ENCODE measurements at places on chromosomes 3 and 15.

- no peak for DNase-seq
Observed at GRCh38 chr3:150810641-150811040, 47.7 kb upstream of the SIAH2 start.

- DNase-seq: no peak
Observed at GRCh38 chr3:64443546-64444381, 218.5 kb upstream of the PRICKLE2 start.

GRCh38 chr15:38406436-38406835, 47.5 kb upstream of the FAM98B start:
- DNase-seq: no peak

GRCh38 chr15:65804252-65804931, 12.3 kb upstream of the DENND4A start:
- no peak for DNase-seq

DNA sequence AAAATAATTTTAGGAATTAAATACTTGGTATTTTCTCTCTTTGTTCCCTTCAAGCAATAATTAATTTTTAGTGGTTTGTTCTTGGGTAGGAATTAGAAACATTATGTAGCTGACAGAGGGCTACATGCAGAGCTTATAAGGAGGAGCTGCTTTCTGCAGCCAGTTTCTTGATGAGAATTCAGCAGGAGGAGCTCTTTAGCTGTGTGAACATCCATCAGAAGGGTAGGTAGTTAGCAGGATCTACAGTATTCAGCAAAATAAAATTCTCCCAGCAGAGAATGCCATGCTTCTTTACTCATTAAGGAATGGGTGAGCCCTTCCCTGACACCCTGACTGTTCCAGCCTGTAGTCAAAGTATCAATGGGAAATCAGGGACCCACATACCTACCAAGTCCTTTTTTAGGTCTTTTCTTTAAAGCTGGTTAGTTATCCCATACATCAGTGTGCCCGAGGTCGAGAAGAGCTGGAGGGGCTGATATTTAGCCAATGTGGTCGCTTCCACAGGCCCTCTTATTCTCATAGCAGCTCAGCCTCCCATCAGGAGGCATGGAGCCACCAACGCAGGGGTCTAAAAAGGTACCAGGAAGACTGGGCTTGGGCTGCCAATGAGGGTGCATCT, 54.0 kb downstream of the KCNAB1 start:
- no peak for DNase-seq

- no peak for DNase-seq
Observed at GRCh38 chr15:71091601-71092000, 23.7 kb upstream of the THSD4 start.

Data from SW 1271 (cell line).